ENCODE measurements at places on chromosomes 13 and 19.

GRCh38 chr13:111076155-111077013, 38.7 kb upstream of the ARHGEF7 start:
- DNase-seq: no peak

GRCh38 chr13:107324416-107325204, 756.7 kb upstream of the ARGLU1 start:
- DNase-seq: no peak

DNA sequence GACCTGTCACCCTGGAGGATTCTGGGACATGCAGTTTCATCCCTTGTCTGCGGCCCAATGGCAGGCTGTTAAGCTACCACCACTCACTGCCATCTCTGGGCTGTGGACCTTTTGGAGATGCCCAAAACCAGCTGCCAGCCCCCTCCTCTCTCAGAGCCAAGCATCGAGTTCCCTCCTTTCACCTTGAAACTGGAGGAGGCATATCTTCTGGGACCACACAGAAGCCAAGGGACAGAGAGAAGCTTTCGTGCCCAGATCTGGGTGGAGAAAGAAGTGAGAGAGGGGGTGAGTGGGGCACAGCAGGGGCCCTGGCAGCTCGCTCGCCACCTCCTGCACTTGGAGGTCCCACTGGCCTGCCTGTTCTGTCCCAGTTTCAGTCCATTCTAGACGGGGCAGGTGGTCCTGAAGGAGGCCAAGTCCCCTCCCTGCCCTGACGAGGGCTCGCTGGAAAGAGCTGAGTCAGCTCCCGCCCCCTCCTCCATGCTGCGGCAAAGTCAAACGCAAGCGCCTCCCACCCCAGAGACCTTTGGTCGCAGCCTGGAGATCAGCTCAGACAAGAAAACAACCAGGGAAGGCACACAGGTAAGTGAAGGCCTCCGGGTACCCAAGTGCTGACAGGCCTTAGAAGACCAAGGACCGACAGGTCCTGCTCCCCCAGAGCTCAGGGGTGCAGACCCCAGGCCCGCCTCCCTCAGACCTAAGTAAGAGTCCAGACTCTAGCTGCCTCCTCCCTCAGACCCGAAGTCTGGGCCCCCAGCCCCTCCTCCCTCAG, 3.8 kb downstream of the BCAT2 start:
- peak; percentile 49 for DNase-seq

- DNase-seq: peak; percentile 68
Observed at GRCh38 chr19:4831304-4831978, at the start of gene TICAM1. Gene TICAM1 (minus strand): TSS chr19:4831712. CDS start chr19:4818377, 13,335 bp downstream.

- DNase-seq: peak; percentile 76
Observed at GRCh38 chr13:60617991-60618733, 221.1 kb downstream of the TDRD3 start.

- DNase-seq: no peak
Observed at GRCh38 chr19:38303517-38304351, at the start of gene C19orf33. Gene C19orf33 (plus strand): TSS chr19:38304251. CDS start chr19:38304262, 11 bp downstream.

- DNase-seq: no peak
Observed at GRCh38 chr19:30718707-30719106, 346.5 kb downstream of the ZNF536 start.

DNA sequence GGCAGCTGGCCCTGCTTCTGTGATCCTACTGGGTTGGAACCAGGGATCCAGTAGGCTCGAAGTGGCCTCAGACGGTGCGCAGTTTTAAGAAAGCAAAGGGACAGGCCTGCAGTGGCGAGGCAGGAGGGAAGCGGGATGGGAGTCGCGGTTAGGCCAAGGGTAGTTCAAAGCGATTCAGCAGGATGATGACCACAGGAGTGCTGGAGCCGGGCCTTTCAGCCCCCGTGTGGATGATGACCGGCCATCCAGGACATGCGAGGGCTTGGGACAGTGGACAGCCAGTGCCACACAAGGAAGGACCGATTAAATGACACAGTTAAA, 854 bp downstream of the RNASEH2B start:
- peak; percentile 47 for DNase-seq

DNA sequence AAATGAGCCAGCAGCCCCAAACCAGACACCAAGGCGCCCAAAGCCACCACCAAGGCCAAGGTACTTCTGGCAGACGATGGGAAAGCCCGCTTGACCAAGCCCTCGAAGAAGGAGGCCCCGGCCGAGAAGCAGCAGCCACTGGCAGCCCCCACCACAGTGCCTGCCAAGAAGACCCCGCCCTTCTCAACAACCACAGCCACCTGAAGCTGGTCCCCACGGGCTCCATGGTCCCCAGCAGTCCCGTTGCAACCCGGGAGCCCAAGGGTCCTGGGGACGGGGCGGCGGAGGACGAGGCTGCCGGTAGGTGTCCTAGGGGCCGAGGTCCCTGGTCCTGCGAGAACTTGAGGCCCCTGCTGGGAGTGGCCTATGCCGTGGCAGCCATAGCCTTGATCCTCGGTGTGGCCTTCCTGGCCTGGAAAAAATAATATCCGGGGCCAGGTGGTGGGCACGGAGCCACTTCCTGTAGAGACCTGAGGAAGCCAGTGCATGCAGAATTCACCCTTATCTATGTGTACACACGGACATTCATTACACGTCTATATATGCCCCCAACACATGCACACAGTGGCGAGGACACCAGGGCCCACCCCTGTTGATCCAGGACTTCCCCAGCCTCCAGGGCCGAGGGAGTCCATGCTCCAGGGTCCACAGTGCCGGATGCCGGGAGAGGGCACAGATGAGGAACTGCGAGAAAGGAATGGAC, 13.8 kb downstream of the C1QTNF9 start:
- no peak for DNase-seq

GRCh38 chr13:94419304-94419924, 60.1 kb downstream of the DCT start:
- peak; percentile 76 for DNase-seq

DNA sequence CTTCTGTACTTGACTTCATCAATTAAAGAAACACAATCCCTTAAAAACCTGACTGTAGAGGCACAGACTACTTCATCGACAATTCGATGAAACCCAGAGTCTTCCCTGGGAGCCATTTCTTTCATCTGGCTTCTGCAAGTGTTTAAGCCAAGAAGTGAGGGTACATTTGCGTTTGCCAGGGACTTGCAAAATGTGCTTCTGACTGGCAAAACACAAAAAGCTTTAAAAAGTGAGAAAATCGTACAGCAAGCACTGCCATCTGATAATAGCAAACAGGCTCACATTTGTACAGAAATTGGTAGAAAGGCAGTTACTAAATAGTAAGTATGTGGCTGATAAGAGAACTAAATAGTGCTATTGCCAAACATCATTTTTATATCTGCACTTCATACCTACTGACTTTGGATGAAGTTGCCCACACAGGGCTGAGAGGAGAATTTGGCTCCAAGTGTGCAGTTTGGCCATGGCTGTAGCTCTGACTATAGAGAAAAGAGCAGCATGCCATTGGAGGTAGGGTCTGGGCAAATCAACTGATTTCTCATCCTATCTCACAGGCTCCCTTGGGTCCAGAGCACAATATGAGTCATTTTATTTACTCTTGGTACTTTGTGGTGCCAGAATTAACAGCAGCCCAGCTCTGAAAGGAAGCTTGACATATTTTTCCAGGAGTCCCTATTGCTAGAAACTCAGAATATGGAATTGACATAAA, 358.1 kb downstream of the OXGR1 start:
- peak; percentile 19 for DNase-seq

GRCh38 chr13:33862016-33862415, 44.1 kb downstream of the RFC3 start:
- DNase-seq: no peak

Measured in fibroblast of the aortic adventitia (primary cell).